WTC11 (cell line): ENCODE measurements at places on chromosomes 12 and 14. TPM values are rescaled to one million over a fixed set of nuclear protein-coding genes. Genes with fewer than 3 reads are reported as not detected.

- no peak for DNase-seq
Measured at GRCh38 chr14:98580131-98580678, 691.8 kb downstream of the BCL11B start.

- no peak for DNase-seq
Measured at GRCh38 chr12:113684908-113685782, 213.5 kb upstream of the LHX5 start.

FLRT2 gene
- total RNA-seq: 8.0 to 13.2 TPM (median 9.4 TPM) in 3 replicates

- no peak for DNase-seq
Measured at GRCh38 chr12:113833422-113833821, 132.7 kb downstream of the RBM19 start.

DNA sequence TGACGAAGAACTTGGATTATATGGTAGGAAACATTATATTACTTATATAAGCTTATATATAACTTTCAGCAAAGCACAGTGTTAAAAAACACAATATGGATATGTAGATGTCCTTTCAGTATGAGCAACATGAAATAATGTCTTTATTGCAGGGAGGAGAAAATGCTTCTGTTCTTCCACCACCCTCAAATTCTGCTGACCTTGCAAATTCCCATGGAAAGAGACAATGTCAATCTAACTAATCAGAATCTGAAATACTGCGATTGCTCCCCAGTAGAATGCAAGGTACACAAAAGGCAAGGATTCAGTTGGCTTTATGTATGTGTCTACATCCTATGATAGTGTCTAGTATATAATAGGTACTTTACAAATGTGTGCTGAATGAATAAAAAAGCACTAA is 26.4 kb downstream of the MGAT4C start:
- no peak for DNase-seq

GRCh38 chr12:96371138-96371789 is 29.0 kb downstream of the CDK17 start:
- no peak for DNase-seq

TPPP2 gene
- total RNA-seq: 0.35 to 0.60 TPM in 2 of 3 replicates, not detected in the other

DNA sequence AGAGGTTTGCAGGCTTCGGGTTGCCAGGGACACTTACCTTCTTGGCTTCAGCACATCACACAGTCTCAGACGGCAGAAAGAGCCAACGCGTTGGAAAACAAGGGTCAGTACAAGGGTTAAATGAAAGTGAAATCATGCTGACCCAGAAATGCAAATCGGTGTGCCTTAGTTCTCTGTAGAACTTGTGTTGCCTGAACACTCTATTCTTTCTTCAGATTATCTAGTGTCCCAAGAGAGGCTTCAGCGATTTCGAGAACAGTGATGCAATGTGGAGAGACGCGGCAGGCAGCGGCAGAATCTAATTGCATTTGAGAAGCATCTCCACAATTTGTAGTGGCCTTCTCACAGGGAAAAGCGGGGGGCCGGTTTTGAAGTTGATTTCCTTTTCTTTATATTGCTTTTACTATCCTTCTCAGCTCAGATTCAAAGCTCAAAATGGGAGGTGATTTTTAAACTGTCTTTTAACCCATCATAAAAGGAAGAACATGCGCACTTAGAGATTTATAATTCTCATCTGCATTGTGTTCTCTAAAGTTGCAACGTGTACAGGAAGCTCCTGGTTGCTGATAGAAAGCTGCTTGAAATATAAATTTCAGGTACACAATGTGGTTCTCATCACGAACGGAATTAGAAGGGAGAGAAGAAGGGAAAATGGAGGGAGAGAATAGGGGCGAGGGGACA is 67.8 kb upstream of the EGLN3 start:
- no peak for DNase-seq

ASIC1 gene
- 3.9 to 4.9 TPM (median 4.5 TPM) in 3 replicates for total RNA-seq

GRCh38 chr14:104189629-104190335 is 51.4 kb downstream of the KIF26A start:
- DNase-seq: no peak

DNA sequence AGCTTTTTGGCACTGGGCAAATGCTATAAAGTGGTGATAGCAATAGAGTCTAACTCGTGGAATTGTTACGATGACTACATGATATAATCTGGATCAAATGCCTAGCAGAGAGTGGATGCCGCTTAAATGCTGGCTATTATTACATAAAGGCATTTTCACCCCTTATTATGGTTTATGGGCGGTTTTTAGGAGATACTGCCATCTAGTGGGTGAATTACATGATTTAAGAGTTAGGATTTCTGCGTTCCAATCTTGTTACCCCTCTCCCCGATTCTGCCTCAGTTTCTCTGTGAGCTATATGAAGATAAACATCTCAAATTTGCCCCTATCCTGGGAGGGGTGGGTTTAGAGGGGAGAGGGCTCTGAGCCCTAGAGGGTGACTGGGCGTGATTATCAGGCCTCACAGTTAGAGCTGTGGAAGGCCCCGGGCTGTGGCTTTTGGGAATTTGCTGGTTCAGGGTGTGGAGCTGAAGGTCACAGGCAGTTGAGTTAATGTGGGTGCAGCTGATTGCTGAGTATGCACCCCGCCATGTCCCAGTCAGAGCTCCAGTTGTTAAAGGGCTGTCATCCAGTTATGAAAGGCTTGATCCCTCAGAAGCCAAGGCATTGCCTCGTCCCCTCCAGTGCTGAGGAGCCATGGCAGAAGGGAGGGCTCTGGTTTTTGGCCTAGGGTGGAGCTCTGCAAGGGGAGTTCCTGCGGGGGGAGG is 14.4 kb downstream of the CLSTN3 start:
- no peak for DNase-seq

RFX4 gene
- total RNA-seq: 0.14 to 0.26 TPM in 2 of 3 replicates, not detected in the other
